ENCODE measurements at places on chromosomes 7 and 10.

DNA sequence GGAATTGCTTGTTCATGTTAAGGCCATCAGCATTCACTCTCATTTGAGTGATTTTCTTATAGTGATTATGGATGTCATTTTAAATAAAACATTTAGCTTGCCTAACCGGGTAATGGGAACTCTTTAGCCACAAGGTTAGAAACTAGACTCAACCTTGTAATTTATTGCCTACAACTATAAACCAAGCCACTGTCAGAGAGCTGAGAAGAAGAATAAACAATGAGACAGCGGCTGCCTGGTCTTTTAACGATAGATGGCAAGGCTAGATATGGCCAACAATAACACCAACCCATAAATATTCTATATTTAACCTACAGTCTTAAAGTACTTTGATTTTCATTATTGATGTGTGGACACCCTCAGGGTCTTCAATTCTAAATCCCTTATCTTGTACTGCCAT is 27.8 kb upstream of the INHBA start:
- DNase-seq, result no peak

- no peak for DNase-seq
Measured at GRCh38 chr7:150997817-150998216, 7.0 kb downstream of the NOS3 start.

GRCh38 chr7:157429680-157430224 is 92.9 kb downstream of the DNAJB6 start:
- DNase-seq, result no peak

GRCh38 chr10:32190890-32191491 is 134.8 kb upstream of the KIF5B start:
- peak; percentile 44 for DNase-seq

- no peak for DNase-seq
Measured at GRCh38 chr10:2214805-2215204, 477.5 kb upstream of the ADARB2 start.

DNA sequence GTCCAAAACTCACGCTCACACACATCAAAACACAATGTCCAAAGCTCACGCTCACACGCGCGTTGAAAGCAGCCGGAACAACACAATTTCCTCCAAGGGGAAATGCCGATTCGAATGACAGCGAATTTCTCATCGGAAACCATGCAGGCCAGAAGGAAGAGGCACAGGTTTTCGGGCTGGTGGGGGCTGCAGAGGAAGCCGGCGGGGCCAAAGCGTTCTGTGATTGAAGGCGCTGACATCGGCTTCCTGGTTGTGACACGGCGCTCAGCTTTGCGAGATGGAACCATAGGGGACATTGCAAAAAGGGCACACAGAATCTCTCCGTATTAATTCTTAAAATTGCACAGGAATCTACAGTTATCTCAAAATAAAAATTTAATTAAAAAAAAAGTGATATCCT is 61.3 kb downstream of the FOXL3 start:
- no peak for DNase-seq

- DNase-seq, result no peak
Measured at GRCh38 chr10:60677531-60678129, 100.6 kb upstream of the CDK1 start.

- no peak for DNase-seq
Measured at GRCh38 chr7:112877691-112878460, 87.7 kb upstream of the TMEM168 start.

- no peak for DNase-seq
Measured at GRCh38 chr7:148436571-148436970, 154.0 kb upstream of the C7orf33 start.

DNA sequence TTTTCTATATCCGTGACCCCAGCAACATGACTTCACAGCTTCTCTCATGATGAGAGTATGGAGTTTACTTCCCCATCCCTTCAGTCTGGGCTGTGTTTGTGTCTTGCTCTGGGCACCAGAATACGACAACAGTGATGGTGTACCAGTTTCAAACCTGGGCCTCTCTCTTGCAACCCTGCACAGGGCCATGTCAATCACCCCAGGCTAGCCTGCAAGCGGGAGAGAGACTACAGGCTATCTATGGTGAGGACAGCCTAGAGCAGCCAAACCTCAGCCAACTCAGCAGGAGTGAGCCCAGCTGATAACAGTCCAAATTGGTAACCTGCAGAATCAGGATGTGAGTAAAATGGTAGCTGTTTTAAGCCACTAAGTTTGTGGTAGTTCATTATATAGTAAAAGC is 235.8 kb downstream of the CHCHD3 start:
- DNase-seq, result no peak

DNA sequence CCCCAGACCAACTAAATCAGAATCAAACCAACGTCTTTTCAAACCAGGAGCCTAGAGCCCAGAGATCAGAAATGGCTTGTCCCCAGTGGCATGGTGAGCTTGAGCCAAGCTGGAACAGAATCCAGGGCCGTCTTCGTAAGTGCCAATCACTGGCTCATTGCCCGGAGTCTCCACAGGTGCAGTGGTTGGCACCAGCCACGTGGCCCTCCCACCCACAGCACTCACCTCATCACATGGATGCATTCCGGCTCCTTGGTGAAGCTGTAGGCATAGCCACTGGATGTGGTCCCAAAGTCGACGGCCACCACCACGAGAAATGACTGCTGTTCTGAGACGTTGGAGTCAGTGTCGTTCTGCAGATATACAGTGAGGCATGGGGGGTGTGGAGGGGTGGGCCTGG is 37.4 kb downstream of the HSPA12A start:
- DNase-seq, result no peak

GRCh38 chr10:130341356-130341755 is 205.2 kb downstream of the GLRX3 start:
- DNase-seq, result no peak

DNA sequence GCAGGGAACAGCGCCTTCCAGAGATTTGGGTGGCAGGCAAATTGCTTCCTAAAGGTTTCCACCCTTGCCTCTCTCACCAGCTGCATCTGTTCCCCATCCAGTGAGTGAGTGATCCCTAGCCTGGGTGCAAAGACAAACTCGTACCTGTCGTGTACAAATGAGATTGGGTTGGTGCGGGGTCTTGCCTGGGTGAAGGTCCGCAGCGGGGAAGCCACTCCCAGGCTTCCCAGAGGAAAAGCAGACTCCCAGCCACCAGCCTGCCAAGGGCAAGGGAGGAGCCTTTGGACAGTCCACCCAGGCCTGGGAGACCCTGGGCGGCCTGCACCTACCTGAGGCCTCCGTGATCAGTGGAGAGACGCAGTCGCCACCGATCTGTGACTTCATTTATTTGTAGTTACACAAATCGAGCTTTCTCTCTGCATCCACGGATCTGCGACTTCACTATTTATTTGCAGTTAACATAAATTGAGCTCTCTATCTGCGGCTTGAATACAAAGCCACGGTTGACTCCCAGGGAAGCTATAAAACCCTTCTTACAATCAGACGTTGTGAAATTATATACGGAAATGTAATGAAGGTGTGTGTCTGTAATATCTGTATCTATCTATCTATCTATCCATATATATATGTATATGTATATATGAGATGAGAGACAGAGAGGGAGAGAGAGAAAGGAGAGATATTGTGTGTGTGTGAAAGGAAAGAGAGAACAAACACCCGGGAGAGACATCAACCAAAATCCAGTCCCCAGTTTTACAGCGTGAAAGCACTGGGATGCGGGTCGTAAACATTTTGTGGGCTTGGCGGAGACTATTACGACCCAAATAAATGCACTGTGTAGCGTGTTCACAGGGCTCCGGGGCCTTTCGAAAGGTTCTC is 3.0 kb upstream of the HOXA7 start:
- DNase-seq, result no peak

DNA sequence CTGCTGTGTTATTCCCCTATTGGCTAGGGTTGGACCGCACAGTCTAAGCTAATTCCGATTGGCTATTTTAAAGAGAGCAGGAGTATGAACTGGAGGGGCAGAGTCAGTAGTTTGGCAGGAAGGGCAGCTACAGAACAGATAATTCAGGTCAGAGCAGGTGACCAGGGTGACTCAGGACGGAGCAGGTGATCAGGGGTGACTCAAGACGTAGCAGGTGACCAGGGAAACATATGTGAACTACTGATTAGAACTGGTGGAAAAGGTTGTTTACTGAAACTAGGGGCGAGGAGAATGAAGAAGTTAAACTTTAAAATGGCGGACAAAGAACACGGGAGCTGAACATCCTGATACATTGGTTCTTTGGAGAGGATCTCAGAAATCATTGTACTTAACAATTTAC is 102.3 kb downstream of the CCDC7 start:
- no peak for DNase-seq

GRCh38 chr7:3575753-3576531 is 274.9 kb downstream of the SDK1 start:
- DNase-seq, result no peak

- no peak for DNase-seq
Measured at GRCh38 chr10:117410557-117410956, 35.3 kb upstream of the PDZD8 start.

DNA sequence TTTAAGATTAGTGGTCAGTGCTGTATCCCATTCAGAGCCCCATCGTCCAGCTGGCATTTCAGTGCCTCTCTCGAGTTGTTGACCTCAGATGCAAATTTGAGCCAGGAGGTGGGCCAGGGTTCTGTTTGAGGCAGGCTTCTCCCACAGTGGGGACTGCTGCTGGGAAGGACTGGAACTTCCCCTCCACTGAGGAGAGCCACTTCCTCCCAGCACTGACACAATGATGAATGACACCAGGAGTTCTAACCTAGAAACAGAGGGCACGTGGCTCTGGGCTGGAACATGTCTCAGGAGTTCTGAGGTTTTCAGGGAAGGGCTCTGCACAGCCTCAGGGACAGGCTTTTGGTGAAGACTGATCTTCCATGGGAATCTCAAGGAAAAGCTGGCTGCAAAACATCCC is 18.3 kb upstream of the BTBD16 start:
- DNase-seq, result no peak

DNA sequence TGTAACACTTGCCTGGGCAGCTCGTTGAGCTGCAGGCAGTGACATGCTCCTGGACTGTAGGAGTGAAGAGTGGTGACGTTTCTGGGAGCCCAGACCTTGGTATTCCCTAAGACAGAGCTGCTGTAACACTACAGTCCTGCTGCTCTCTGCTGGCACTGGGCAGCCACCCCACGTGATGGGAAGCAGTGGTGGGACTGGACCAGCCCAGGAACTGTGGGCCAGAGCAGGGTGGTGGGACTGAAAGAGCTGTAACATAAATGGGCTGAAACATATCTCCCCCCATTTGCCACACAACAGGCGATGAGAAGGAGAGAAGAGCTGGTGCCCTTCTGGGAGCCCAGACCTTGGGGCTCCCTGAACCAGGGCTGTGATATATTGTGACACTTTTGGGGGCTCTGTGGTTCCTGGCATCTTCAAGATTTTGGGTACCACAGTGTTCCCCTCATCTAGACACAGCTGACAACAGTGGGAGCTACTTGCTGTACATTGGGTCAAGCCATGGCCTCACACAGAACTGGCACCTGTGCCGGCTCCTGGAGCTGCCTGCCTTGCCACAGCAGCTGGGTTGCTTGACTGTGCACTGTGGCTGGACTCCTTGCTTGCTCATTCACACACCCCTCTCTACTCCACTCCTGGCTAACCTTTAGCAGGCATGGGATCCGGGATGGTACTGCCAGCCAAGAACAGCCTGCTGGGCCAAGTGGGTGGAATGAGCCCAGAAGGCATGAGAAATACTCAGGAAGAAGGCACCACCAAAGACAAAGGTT is 161.3 kb upstream of the PCDH15 start:
- no peak for DNase-seq

DNA sequence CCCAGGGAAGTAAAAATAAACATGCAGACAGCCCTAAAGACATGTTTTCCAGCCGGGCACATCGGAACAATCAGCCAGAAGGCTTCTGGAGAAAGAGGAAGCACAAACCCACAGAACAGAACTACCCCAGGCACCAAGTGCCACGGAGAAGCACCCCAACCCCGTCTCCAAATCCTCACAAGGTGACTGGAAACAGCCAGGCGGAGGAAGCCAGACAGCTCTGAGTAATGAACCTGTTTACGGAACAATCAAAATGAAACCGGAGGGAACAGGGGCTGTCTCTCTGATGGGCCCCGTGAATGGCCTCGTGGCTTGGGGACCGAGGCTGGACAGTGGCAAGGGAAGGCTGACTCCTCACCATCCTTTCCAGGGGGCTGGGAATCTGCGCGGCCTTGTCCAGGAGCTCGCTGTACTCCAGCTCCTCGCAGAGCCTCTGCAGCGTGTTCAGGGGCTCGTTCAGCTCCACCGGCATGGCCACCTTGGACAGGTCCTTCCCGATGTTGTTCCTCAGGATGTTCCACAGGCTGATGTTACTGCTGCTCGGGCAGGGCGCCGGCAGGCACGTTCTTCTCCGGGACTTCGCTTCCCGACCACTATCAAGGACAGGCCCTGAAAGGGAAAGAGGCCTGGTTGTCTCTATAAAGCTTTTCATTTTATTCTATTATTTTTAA is 77.0 kb upstream of the GSDME start:
- DNase-seq, result no peak

DNA sequence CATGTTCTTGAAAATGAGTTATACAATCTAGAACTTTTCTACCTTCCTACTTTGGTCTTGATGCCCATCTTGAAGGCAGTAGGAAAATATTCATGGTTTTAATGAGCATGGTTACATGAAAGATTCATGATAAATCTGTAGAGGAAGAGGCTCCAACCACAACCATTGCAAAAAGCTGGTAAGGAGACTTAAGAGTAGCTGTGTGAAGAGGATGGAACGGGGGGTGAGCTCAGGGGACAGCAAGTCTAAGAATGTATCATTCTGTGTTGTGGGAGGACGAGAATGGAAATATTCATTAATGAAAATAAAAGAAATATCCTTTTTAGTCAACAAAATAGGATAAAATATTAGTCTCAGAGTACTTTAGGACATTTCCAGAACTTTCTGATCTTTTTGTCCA is 81.1 kb downstream of the BMPER start:
- peak; percentile 25 for DNase-seq

GRCh38 chr7:75867390-75867717 is 11.5 kb upstream of the RHBDD2 start:
- no peak for DNase-seq

GRCh38 chr7:140810830-140811556 is 113.7 kb downstream of the BRAF start:
- peak; percentile 62 for DNase-seq

DNA sequence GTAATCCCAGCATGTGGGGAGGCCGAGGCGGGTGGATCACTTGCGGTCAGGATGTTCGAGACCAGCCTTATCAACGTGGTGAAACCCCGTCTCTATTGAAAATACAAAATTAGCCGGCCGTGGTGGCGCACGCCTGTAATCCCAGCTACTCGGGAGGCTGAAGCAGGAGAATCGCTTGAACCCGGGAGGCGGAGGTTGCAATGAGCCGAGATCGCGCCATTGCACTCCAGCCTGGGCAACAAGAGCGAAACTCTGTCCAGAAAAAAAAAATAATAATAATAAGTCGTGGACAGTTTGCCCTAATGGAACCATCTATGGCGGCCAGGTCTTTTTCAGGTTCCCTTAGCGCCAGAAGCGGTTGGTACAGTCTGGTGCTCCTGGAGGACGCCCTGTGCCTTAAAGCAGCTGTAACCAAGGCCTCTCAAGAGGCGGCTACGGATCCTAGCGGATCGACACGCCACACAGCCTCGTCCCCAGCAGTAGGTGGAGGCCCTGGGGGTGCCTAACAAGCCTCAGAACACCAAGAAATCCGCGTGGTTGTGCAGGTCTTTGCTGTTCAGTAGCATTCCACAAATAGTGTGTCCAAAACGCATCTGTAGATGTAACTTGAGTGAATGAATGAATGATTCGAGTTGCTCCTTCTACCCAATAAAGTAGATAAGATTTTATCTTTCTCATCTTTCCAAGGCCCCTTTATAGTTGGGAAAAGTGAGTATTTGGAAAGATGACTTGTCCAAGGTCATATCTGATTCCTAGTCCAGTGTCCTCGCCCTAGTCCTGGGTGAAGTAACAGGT is 982 bp downstream of the PGAM1 start:
- DNase-seq, result peak; percentile 12

All from EL (cell line).